ENCODE measurements at places on chromosomes 2 and 18.

DNA sequence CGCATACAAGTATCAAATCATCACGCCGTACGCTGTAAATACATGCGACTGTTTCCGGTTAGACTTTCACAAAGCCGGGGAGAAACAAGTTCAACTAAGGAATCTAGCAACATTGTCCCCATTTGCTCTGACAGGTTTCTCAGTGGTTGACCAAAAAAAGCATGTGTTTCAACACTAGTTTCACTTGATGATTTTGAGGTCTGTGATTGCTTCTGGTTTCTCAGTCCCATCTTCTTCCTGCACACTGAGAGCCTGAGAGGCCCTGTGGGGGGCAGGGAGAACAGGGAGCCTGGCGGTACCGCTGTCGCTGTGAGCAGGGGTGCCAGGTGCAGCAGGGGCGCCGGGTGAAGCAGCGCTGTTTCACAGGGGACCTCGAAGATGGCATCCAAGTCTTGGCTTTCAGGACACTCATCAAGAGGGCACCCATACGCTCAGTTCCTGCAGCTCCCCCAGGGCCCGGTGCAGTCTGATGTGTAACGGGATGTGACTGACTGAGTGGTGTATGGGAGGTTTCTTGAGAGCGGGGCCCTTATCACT, 270.9 kb downstream of the TWIST2 start:
- no peak for DNase-seq

GRCh38 chr18:80157708-80158343, 48.8 kb downstream of the ADNP2 start:
- peak; percentile 57 for DNase-seq

GRCh38 chr2:28958689-28959088, 22.4 kb upstream of the TOGARAM2 start:
- DNase-seq: peak; percentile 78

- DNase-seq: no peak
These were observed 402.5 kb upstream of the SPRED2 start for GRCh38 chr2:65834771-65835475.

DNA sequence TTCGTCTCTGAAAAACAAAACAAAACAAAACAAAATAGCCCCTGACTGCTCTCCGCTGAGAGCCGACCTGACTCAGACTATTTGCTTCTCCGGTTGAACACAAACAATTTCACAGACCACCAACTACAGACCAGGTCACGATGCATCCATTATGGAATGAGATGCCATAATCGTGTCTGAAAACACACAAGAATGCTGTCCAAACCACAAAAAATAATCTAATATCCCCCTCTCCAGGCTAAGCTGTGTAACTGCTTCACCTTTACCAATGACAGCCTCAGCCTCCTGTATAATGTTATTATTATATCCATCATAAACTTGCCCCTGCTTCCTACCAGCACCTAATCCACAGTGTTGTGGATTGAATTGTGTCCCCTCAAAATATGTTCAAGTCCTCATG, 114.7 kb downstream of the DNAH6 start:
- peak; percentile 63 for DNase-seq

DNA sequence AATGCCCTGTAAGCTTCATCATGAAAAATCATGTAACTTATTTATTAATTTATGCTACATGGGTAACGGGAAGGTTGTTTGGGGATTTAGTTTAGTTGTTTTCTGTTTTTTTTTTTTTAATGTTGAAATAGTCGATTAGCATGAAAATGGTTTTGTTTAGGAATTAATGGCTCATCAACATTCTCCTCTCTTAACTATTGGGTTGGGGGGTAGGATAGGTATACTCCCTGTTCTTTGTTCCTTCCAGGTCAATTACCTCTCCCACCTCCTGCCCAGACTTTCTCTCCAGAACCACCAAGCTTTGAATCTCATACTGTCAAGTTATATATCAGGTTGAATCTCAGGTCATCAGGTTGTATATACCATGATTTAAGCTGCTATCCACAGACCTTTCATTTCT, 568.7 kb upstream of the DSEL start:
- no peak for DNase-seq

- no peak for DNase-seq
These were observed 78.2 kb downstream of the PTGR3 start for GRCh38 chr18:75130591-75131328.

- DNase-seq: no peak
These were observed 4.1 kb upstream of the GORASP2 start for GRCh38 chr2:170924969-170925368.

GRCh38 chr2:78992451-78992806, 33.1 kb upstream of the REG3G start:
- no peak for DNase-seq

GRCh38 chr18:52700816-52701215, 360.8 kb downstream of the DCC start:
- no peak for DNase-seq

All from fibroblast of lung (primary cell).